ENCODE measurements at places on chromosomes 13 and 19. TPM values are rescaled to one million over a fixed set of nuclear protein-coding genes. Genes with fewer than 3 reads are reported as not detected.

DNA sequence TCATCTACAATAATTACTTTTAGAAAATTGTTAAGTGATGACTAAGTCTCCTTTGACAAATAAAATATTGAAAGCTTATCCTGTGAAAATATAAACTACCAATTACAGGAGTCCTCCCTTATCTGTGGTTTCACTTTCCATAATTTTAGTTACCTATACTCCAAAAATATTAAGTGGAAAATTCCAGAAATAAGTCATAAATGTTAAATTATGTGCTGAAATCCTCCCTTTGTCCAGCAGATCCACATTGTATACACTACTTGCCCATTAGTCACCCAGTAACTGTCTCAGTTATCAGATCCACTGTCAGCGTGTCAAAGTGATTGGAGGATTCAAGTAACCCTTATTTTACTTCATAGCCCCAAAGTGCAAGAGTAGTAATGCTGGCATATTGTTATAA lies 98.1 kb downstream of the SERP2 start:
- DNase-seq: no peak

ZNF563 gene
- 0.66 TPM for polyA plus RNA-seq

FSD1 gene
- 194 TPM for polyA plus RNA-seq

GNG14 gene
- polyA plus RNA-seq: not detected

- no peak for DNase-seq
Observed at GRCh38 chr13:99932912-99933311, 38.7 kb downstream of the ZIC5 start.

OR7C1 gene
- polyA plus RNA-seq: not detected

DNA sequence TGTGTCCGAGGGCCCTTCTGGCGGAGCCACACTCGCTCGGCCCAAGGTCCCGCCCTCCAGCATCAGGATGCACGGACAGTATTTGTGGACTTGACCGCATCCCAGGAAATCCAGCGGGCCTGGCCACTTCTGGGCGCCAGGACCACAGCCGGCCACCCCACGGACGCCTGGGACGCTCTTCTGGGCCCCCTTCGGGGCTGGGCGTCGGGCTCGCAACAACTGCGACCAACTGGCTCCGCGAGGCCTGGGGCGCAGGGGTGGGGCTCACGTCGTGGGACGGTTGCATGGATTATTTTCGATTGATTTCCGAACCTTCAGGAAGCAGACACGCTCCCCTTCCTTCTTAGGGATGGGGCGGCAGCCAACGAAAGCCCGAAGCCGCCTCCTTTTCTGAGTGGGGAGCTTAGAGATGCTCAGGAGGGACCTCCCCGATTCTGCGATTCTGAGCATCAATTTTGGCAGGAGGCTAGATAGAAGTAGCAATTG lies 521 bp upstream of the NUP58 start:
- no peak for DNase-seq

CYP2A6 gene
- 0.33 TPM for polyA plus RNA-seq

DNA sequence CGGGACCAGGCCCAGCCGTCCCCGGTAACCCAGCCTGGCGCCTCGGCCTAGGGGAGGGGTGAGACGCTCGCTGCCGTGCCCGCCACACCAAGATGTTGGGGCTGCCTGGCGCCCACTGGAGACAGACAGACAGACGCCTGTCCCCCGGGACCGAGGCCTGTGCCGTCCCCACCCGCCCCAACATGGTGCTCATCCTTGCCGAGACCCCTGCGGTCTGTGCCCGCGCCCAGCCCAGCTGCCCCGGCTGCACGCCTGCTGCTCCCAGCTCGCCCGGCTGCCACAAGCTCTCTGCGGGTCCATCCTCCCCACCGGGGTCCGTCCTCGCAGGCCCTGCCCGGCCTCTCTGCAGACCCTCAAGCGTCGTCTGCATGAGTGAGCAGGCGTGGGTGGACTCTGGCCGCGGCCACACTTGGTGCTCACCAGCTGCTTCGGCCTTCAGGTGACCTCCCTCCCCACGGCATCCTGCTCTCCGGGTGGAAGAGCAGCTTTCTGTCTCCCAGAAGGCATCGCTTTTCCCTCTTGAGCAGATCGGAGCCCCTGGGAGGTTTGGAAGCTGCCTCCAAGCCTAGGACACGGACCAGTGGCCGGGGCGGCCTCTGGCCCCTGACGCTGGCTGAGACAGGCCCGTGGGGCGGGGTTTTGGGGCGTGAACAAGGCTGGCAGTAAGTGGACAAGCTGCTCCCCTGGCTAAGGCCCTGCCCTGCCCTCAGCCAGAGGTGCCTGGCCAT lies 6.7 kb upstream of the TMPRSS9 start:
- DNase-seq: no peak
